ENCODE measurements at places on chromosomes 2 and 18. TPM values are rescaled to one million over a fixed set of nuclear protein-coding genes. Genes with fewer than 3 reads are reported as not detected.
A peak's percentile ranks its signal among the peaks of the same experiment; 100 is the strongest.

GRCh38 chr2:32760628-32761027, 132.8 kb downstream of the TTC27 start:
- DNase-seq: no peak

GRCh38 chr2:27958711-27959378, 68.3 kb downstream of the BABAM2 start:
- no peak for DNase-seq

- no peak for DNase-seq
Measured at GRCh38 chr2:142557391-142557790, 320.1 kb upstream of the KYNU start.

GRCh38 chr18:47206945-47207637, 30.9 kb upstream of the IER3IP1 start:
- no peak for DNase-seq

DNA sequence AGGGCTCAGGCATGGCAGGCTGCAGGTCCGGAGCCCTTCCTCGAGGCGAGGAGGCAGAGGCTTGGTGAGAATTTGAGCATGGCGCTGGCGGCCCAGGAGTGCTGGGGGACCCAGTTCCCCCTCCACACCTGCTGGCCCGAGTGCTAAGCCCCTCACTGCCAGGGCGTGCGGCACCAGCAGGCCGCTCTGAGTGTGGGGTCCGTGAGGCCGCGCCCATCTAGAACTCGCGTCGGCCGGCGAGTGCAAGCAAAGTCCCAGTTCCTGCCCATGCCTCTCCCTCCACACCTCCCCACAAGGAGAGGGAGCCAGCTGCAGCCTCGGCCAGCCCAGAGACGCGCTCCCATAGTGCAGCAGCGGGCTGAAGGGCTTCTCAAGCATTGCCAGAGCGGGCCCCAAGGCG, 233.0 kb downstream of the PIEZO2 start:
- no peak for DNase-seq

DNA sequence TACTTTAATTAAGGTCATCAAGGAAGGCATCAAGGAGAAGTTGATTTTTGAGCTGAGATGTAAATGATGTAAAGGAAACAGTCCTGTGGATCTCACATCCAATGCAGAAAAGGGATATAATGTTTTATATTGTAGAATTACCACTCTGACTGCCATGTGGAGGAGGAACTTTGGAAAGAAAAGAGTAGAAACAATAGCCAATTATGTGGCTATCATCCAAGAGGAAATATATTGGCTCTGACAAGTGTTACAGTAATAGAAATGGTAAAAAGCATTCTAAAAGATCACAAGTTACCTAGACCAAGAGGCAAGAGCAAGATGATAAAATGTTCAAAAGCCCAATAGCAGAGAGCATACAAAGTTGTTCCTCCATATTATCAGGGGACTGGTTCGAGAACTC, 26.8 kb downstream of the BARD1 start:
- DNase-seq: no peak

- no peak for DNase-seq
Measured at GRCh38 chr2:216885117-216885553, 25.3 kb upstream of the TNP1 start.

DNA sequence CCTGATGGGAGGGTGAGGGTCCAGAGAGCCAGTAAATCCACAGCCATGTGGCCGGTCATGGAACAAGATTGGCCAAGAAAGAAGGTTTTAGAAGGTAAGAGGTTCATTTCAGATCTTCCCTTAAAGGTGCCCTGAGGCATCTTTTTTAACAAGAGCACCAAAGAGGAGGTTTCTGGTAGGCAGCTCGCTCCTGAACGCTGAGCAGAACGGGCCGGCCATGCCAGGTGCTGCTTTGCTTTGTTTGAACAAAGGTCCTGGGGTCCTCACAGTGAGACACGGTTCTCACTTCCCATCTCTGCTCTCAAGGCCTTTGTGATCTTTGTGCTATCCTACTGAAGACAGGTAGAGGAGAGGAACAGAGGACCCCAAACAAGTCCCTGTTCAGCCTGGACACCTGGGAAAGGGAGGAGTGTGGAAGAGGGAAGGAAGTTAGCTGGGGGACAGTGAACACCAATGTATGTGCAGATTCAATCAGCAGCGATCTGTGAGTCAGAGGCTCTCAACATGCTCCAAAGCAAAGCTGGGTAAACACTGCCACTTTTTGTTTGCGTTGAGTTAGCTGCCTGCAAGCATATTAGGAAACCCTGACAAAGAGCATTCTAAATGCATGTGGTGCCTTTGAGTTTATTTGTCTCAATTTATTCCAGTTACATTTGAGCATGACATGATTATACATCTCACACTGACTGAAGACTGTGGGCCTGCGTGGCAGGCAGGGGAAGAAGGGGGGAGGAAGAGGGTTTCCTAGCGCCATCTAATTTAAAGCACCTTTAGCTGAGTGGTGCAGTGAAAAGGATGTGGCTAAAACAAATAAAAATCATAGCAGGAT, 102.4 kb downstream of the ASB1 start:
- DNase-seq: no peak

GRCh38 chr2:197713271-197713670, 8.1 kb downstream of the MARS2 start:
- no peak for DNase-seq

- peak; percentile 50 for DNase-seq
Measured at GRCh38 chr2:101149241-101150192, 1.7 kb downstream of the TBC1D8 start.

- DNase-seq: no peak
Measured at GRCh38 chr2:65979446-65979845, 455.5 kb upstream of the MEIS1 start.

- no peak for DNase-seq
Measured at GRCh38 chr2:222504719-222505118, 80.4 kb downstream of the SGPP2 start.

DNA sequence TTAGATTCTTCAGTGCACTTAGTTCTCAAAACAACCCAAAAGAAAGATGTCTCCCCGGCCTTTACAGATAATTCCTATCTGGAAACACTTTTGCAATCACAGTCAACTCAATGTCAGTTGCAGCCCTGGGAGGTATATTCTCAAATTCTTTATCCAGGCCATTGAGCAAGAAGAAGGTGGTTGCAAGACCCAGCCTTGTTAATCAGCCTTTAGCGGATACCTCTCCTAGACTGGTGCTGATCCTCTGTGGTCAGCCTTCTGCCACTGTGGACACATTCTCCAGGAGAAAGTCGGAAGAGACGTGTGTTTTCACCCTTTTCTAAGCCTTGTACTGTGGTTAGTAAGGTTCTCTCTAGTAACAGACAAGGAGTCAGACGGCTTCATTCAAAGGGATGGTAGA, 7.8 kb upstream of the FZD7 start:
- no peak for DNase-seq

DNA sequence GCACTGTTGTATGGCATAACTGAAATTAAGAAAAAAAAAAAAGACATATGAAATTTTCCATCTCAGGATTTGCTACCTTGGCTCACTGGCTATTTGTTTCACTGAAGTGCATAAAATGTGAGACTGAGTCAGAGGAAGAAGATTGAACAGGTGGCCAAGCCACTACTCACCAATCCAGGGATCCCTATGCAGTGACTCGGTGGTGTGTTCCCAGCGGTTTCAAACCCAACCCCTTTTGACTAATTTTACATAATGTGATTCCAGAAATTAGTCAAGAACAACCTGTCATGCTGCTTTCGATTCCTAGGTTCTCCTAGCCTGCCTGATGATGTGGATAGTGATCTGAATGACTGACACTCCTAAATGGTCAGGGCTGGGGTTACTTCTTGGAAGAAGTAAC, 77.3 kb downstream of the KLHL14 start:
- no peak for DNase-seq

DNA sequence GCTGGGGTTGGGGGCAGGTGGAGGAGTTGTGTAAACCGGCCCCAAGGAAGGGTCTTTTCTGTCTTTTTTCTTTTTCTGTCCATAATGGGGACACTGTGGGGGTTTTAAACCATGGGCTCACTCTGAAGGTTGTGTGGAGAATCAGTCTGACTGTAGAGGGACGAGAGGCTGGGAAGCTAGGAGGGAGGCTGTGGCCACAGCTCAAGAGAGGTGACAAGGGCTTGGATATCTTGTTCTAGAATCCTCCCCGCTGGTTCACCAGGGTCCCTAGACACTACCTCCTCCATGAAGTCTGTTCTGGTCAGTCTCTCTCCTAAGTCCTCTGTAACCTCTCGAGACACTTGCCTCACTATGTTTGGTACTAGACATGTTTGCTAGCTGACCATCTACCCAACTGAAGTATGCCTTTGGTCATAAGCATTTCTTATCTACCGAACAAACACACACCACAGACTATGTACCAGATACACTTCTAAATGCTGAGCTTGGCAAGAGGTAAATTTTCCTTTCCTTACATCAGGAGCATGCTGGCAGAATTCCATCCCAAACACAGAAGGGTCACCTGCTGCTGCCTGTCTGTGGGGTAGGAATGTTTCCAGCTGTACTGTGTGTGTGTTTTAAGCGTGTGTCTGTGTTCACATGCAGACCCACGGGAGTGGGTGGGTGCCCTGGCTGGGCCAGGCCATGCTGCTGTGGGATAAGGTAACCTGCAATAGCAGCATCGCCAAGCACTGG, 69.6 kb upstream of the MGAT4A start:
- no peak for DNase-seq

- peak; percentile 67 for DNase-seq
Measured at GRCh38 chr2:43609290-43609918, 13.6 kb upstream of the THADA start.

DNA sequence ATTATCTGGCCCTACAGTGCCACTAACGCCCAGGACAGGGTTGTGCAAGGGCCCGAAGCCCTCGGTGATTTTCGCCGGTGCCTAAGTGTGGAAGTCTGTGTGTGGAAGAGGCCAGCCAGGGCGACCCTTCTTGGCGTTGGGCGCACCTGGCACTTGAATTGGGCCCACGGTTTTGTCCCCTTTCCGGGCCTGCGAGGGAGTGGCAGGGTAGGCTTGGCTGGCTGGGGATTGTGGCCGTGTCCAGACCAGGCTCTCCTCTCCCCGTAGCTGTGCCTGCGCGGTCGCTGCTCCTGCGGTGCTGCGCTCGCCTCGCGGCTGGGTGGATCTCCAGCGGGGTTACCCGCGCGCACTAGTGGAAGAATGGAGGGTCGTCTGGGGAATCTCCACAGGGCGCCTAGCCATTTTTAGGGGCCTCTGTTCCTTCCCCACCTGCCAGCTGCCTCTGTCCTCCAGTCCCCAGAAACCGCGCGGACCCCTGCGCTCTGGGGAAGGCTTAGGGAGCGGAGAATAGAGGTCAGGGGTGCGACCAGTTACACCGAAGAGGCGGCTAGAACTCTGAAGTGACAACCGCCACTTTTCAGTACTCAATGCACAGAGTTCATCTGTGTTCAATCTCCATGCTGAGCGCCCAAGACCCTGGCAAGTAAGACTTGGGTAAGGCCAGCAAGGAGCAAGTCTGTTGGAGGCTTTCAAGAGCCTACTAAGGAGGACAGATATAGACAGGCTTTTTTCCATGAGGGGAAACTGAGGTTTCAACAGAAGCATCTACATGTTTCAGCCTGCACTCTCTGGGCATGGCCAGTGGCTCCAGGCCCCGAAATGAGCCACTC, 16.0 kb downstream of the EVX2 start:
- no peak for DNase-seq

- DNase-seq: no peak
Measured at GRCh38 chr2:6986301-6986911, 69.2 kb downstream of the RNF144A start.

- DNase-seq: no peak
Measured at GRCh38 chr2:69449906-69450305, 12.7 kb upstream of the NFU1 start.

DNA sequence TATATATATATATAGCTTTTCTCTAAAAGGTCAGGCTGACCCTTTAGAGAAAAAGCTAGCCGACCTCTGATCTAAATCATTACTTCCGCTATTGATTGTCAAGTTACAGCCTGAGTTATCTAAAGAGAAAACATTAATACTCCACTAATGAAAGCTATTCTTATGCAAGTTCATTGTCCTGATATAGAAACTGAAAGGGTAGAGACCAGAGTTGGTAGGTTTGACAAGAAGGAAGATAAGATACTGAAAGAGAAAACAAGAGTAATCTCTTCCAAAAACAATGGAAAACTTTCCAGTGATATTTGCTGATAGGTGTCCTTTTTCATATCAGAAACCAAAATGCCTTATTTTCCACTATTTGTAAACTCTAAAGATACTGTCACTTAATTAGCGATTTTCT, 62.8 kb upstream of the SLC39A10 start:
- DNase-seq: no peak

GRCh38 chr18:9278028-9278427, 56.5 kb upstream of the TWSG1 start:
- DNase-seq: no peak

DNA sequence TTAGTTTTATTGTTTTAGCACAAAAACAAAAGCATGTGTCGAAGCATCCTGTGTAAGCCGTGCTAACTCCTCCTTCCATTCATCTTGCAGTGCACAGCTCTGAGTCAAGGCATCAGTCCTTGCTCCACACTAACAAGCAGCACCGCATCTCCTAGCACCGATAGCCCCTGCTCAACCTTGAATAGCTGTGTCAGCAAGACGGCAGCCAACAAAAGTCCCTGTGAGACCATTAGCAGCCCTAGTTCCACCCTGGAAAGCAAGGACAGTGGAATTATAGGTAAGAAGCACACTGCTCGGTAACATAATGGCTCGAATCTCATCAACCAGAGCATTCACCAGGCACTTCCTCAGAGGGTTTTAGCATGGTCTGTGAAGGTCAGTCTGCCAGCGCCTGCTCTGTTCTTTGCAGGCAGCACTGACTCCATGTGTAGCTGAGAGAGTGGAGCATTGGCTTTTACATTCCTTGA, 136.2 kb downstream of the WDSUB1 start:
- DNase-seq: no peak

- DNase-seq: no peak
Measured at GRCh38 chr18:75216212-75216910, 5.8 kb downstream of the TSHZ1 start.

SRD5A2 gene
- not detected for total RNA-seq

KCNF1 gene
- 6.6 TPM for total RNA-seq

DYNAP gene
- not detected for total RNA-seq

FLACC1 gene
- not detected for total RNA-seq

SIX3 gene
- total RNA-seq: not detected

SULT1C4 gene
- not detected for total RNA-seq

SP140L gene
- total RNA-seq: 42.5 TPM

UGT1A4 gene
- total RNA-seq: 7.5 TPM

PARD6G gene
- 3.5 TPM for total RNA-seq

CD8B2 gene
- total RNA-seq: 0.35 TPM

UGT1A8 gene
- total RNA-seq: 11.9 TPM

REEP1 gene
- total RNA-seq: 1.7 TPM

CRYBA2 gene
- total RNA-seq: 9.4 TPM

EPG5 gene
- 33.2 TPM for total RNA-seq
